Activated T-helper 1 cell treated with anti-CD3 and anti-CD28 coated beads, Interleukin-12 subunit alpha, Interleukin-12 subunit beta, Interleukin-2, Interleukin-4 antibody, amounts not matched to agents 30 ng/mL and 10 ng/mL and 1 ng/mL, durations not matched to agents 14 hours and 24 hours and 36 hours (primary cell): ENCODE measurements at places on chromosomes 5 and 9.

DNA sequence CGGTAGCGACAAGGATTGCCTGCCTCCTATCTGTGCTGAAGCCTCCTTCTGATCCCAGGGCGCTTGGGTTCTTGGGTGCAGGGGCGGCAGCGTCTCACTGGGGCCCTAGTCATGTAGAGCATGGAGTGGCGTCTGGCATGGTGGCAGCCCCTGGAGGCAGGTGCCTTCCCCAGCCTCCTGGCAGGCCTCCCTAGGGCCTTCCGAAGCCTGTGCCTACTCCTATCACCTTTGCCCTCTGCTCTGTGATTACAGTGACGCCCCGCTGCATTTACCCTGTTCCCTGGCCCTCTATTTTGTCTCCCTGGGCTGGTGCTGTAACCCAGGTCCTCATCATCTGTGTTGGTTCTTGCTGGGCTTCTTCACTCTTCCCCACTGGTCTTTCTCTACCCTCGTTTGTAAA is 3.8 kb downstream of the SRD5A1 start:
- DNase-seq: no peak

DNA sequence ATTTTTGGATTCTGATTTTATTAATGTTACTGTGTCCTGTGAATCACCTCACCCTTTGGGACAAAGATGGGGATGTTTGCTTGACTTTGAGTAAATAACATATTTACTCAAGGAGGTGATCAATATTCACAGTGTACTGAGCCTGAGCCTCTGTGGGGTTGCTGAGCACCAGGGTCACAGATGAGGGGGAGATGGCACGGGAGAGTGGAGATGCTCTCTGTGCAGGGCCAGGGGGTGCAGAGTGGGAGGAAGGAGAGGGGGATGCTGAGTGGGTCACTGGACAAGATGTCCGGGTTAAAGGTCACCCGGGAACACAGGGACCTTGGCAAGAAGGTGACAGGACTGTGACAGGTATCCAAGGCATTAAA is 4.0 kb downstream of the SQSTM1 start:
- no peak for DNase-seq

DNA sequence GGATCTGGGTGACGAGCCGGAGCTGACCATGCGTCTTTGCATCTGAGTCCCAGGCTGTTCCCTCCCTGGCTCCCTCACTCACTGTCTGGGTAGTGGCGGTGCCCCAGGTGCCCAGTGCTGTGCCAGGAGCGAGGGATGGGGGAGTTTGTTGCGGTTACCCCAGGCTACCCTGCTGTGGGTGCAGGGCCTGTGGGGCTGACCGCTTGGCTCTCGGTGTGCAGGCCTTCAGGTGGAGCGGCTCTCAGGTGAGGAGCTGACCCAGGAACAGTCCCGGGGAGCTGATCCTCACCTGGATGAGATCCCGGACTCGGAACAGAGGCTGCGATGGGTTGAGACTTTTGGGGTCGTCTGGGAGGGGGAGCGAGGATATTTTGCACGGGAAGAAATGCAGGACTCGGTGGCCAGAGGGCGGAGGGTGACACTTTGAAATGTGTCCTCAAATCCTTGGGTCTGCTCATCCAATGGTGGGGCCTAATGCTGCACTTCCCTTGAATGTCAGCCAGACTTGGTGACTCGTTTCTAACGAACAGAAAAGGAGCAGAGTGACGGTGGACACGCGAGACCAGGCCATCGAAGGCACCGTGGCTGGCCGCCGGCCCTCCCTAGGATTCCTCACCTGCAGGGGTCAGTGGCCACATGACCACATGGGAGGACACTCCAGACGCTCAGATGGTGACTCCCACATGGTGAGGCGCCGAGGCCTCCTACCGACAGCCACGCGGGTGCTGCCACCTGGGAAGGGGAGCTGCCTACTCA is 104.3 kb upstream of the RAPGEF1 start:
- DNase-seq: no peak

DNA sequence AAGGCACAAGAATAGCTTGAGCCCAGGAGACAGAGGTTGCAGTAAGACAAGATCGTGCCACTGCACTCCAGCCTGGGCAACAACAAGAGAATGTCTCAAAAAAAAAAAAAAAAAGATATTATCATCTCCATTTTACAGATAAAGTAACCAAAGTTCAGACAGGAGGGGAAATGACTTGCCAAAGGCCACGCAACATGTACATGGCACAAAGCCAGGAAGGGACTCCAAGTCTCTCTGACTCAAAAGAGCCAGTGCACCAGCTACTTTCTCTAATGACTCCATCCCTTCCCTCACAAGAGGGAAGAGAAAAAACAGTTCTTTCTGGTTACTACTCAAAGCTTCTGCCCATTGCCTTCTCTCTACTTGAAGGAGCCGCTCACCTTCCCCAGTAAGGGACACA is 34.1 kb downstream of the SIL1 start:
- no peak for DNase-seq

DNA sequence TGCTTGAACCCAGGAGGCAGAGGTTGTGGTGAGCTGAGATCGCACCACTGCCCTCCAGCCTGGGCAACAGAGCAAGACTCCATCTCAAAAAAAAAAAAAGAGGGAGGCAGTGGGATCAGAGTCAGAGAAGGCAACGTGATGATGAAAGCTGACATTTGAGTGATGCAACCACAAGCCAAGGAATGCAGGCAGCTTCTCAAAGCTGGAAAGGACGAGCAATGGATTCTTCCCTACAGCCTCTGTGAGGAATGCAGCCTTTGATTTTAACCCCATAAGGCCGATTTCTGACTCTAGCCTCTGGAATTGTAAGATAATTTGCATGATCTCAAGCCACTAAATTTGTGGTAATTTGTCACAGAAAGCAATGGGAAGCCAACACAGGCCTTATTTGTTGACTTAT is 9.8 kb downstream of the TGFBI start:
- no peak for DNase-seq

GRCh38 chr5:78640662-78641474 is 7.7 kb downstream of the LHFPL2 start:
- DNase-seq: no peak

DNA sequence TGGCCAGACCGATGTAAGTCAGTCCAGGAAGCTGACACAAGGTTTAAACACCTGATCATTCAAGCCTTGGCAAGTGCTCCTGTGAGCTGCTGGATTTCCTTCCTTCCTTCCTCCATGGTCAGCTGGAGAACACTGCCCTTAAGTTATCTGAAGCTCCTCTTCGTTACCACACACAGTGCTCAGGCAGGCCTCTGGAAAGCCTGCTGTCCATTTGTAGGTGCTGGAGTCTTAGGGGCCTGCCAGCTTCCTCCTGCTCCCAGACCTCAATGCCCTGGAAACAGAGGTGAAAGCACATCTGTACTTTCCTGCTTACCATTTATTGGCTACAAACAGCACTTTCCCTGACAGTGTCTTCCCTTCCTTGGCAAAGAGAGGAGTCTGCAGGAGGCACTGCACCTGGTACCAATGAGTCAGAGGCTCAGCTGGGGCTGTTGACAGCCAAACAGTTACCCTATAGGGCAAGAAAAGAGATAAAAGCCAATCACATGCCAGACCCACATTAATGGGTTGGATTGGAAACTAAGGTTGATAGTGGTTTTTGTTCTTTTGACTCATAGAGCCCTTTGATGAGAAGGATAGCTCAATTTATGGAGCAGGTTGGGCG is 72.6 kb upstream of the PUM3 start:
- no peak for DNase-seq

- DNase-seq: no peak
Measured at GRCh38 chr9:86035827-86036440, 63.4 kb downstream of the GOLM1 start.

DNA sequence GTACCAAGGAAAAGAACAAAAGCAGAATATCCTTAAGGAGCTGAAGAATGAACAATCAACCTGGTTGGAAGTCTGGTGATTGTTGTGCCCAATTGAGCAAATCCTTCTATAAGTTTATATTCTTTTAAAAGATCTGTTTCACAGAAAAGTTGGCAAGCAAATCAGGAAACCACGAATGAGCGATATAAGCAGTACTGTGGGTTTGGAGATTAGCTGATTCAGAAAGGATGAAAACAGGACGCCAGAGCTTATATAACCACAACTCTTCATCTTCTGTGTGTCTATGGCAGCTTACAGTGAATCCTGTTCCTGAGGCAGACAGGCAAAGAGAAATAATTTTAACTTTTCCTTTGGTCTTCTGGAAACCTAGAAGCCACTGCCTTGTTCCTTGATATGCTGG is 61.7 kb downstream of the SLC38A9 start:
- no peak for DNase-seq

- DNase-seq: no peak
Measured at GRCh38 chr5:135944967-135945560, 9.7 kb downstream of the LECT2 start.

GRCh38 chr5:126656401-126657007 is 55.8 kb downstream of the PHAX start:
- DNase-seq: no peak

DNA sequence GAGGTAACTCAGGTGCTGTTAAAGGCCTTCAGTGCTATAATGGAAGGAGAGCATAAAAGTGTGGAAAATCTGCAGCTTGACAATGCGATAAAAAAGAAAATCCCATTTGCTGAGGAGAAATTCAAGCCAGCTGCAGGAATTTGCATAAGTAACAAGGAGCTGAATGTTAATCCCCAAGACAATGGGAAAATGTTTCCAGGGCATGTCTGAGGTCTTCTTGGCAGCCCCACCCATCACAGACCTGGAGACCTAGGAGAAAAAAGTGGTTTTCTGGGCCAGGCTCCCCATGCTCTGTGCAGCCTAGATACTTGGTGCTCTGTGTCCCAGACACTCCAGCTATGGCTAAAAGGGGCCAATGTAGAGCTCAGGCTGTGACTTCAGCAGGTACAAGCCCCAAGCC is 1159.6 kb downstream of the CDH18 start:
- no peak for DNase-seq

DNA sequence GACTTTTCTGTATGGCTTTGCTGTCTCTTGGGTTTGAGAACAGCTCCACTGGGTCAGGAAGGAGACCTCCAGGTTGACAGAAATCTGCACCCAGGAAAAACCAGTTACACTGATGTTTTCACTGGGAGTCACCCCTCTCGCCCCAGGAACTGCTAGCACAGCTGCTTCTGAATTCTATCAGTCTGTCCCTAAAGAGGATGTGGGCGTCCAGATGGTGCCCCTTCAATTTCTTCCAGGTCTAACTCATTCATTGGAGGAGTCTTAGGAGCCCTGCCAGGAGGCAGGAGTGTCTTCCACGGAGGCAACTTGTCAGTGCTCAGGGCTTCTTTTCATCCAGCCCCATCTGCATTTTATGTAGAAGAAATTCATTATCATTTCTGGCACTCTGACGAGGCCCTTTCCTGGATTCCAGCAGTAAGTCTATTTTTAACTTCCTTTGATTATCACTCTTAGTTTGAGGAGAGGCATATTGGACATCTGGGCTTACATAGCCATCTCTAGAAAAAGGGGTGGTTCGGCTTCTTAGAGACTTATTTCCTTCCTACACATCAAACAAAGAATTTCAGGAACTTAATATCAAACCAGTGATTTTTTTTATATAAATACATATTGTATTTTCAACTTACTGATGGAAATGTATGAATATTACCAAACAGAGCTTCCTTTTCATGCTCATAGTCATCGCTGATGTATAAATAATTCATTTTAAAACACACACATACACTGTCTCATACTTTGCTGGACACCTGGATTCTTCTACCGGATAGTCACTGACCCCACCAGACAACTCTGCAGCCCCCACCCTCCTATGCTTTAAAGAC is 148.8 kb downstream of the IRX2 start:
- DNase-seq: no peak

DNA sequence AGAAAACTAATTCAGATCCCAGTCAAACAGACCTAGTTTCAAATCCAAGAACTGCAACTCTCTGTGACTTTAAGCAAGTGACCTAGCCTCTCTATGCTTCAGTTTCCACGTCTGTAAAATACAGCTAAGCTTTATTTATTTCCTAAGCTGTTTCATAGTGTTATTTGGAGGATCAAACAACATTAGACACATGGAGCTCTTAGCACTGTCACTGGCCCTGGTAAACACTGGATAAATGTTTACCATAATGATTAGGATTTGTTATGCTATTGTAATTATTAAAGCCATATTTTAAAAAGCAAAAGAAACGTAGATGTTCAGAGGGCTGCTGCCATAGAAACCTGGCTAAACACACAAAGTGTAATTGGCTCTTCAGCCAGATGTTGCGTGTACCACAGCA is 26.6 kb upstream of the C5orf58 start:
- no peak for DNase-seq
